ENCODE measurements at places on chromosomes 16 and 17.
A peak's percentile ranks its signal among the peaks of the same experiment; 100 is the strongest.

GRCh38 chr16:78522327-78522726, 422.9 kb downstream of the WWOX start:
- DNase-seq: peak; percentile 25

- DNase-seq: no peak
Measured at GRCh38 chr17:17164676-17165075, 41.5 kb downstream of the PLD6 start.

DNA sequence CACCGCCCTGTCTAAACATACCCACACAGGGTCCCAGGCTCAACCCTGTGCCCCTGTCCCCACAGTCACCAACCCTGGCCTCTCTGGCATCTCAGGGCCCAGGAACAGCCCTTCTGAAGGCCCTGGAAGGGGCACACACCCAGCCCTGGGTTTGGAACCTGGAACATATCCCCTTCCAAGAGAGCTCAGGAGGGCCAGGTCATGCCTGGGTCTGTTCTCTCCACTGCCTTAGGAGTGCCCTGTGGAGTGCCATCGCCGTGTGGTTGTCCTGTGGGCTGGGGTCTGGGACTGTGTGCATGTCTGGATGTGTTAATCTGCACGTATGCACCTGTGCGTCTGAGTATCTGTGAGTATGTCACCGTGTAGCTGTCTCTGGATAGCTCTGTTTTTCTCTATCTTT, 45.2 kb upstream of the ACSM2B start:
- no peak for DNase-seq

- DNase-seq: no peak
Measured at GRCh38 chr16:11711662-11712061, 31.0 kb downstream of the TXNDC11 start.

DNA sequence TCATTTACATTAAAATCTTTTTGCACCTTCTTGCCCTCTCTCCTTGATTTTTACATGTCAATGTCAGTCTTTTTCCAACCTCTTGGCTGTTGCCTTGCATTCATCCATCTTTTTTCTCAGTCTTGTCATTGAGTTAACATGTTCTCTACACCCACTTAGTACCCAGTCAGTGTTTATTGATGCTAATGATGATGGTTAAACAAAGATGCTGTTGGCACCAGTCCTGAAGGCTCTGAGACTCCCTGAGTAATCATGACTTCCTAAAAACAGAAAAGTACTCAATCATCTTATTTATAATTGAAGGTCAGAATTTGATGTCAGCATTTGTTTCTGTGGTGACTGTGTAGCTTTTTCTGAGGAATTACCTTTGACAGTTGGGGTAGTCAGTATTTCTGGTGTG, 104.5 kb downstream of the NLK start:
- no peak for DNase-seq

- DNase-seq: no peak
Measured at GRCh38 chr17:21389394-21389793, 13.2 kb downstream of the KCNJ12 start.

GRCh38 chr16:57536306-57537193, at the start of gene CCDC102A:
Gene CCDC102A, minus strand, starts transcription at chr16:57536571. Its CDS starts 7,394 bp downstream, at chr16:57529177.
- no peak for DNase-seq

DNA sequence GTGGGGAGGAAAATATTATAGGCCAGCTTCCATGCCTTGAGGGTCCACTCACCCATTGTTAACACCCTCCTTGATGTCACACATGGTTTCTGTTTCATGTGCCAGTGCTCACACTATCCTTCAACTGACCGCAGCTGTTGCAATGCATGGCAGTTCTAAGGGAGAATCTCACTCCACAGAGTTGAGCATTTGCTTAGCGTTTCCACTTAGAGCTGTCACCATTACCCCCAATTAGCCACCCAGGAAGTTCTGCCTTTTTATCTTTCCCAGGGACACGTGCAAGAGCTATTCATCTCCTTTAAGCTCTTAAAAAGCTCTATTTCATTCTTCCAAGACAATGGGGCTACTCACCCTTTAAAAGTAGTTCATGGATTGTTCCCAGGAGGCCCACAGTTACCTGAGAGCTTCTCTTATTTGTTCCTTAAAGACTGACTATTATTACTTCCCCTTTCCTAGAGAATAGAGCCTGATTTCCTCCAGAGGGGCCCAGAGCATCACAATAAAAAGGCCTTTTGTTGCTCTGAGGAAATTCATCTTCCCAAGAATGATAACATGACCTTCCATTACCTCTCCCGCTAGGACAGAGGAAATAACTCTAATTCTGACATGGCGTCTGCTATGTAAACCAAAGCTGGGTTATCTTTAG, 126.8 kb downstream of the CACNG3 start:
- no peak for DNase-seq

- no peak for DNase-seq
Measured at GRCh38 chr16:14489460-14489859, 140.6 kb downstream of the PARN start.

DNA sequence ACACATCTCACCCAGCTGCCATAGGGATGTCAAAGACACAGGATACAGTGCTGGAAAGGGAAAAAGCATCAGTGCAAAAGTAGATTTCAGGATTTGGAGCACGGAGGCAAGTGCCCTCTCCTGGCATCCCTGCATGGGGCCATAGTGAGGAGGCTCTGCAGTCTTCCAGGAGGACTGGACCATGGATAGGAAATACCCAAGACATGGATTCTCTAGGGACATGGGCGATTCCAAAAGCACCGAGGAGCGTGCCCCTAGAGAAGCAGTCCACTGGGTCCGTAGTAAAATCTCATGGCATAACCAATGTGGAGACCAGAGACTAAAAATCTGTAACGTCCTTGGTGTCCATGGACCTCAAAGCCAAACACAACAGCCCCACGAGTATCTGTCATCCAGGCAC, 818.2 kb downstream of the KCNJ18 start:
- no peak for DNase-seq

GRCh38 chr17:49452201-49452600, 37.5 kb upstream of the PHB1 start:
- DNase-seq: no peak

DNA sequence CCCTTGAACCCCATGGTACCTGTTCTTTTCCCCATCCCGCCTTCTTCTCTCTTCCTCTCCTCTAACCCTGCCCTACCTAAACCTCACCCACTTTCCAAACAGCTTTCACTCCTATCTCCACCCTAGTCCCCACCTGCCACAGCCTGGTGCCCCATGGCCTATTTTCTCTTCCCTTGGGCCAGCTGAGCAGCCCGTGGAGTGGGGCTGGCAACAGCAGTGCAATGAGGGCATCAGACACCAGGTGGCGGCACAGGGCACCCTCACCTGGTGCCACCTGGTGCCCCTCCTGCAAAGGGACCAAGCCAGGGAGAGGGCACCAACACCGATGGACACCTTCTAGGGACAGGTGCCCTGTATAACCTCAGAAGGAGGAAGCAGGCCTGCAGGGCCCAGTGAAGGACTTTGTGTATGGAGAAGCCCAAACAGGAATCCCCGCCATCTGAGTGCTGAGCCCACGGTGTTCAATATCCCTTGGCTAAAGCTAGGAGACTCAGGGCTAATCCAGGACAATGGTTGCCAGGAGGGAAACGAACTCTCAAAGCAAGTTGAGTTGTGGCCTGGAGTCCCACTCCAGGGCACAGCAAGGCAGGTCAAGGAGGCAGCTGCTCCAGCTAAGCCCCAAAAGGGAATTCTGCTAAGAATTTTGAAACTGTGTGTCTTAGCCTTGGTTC, 4.0 kb upstream of the ABCC3 start:
- peak; percentile 29 for DNase-seq

DNA sequence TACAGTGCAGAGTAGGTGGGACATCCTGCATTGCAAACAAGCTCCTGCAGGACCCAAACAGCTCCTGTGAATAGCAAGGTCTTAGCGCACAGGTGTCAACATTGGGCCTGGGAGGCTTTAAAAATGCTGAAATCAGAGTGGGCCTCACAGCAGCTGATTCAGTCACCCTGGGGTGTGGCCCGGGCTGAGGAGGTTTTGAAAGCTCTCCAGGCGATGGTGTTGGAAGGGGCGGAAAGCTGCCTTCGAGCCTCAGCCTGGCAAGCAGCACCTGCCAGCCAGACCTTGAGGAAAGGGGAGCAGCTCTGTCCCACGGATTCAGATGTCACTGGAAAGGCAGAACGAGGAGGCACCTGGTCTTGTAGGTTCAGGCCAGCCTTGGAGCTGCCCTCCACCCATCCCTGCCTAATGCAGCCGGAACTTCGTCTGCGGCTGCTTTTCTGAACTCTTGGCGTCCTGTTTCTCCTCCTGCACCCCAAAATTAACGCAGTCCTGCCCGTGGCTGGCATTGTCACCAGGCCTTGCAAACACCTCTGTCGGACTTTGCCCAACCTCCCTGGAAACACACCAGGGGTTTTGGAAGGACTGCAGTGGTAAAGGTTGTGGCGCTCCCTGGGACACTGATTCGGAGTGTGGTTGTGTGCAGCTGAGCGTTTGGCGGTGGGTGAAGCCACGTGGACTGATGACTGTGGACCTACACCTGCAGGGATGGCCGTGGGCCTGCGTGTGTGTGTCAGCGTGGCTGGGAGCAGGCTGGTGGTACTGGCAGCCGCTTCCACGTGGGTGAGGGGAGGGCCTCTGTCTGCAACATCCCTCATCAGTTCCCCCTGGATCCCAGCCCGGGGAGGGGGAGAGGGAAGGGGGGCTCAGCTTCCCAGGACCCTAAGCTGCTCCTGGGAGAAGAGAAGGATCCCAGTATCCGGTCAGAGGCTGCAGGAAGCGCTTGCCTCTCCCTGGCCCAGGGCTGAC, 3.4 kb downstream of the NECAB2 start:
- DNase-seq: no peak

DNA sequence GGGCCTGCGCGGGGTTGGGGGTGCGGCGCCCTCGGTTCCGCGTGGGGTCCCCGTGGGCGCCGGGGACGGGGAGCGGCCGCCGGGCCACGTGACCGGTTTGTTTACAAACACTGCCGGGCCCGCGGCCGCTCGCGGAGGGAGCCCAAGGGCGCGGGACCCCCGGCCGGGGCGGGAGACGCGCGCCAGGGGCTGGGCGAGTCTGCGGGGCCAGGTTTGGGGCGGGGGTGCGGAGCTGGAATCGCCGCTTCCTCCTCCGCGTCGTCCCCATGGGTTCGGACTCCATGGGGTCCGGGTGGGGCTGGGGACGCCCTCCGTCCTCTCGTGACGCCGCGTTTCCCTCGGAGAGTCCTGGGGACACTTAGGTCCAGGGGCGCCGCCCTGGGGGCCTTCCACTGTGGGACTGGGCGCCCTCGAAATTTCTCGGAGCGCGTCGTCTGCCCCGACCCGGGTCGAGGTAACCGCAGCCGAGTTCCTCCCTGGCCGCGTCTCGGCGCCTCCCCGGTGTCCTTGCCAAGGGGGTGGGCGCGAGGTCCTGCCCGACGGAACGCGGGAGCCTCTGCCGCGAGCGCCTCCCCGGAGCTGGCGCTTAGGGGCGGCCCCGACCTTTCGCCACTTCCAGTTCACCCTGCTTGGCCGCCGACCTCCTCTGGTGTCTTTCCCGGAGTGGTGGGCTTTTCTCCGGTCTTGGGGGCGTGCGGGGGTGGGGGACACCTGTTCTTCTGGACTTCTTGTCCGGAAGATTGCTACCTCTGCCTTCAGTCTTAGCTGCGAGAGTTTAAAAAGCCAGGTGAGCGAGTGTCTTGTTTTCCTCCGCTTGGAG, 684 bp downstream of the YPEL2 start:
- peak; percentile 56 for DNase-seq

GRCh38 chr17:45225964-45226530, 4.4 kb downstream of the FMNL1 start:
- peak; percentile 95 for DNase-seq

GRCh38 chr17:79338152-79338551, 263.5 kb downstream of the ENGASE start:
- DNase-seq: no peak

DNA sequence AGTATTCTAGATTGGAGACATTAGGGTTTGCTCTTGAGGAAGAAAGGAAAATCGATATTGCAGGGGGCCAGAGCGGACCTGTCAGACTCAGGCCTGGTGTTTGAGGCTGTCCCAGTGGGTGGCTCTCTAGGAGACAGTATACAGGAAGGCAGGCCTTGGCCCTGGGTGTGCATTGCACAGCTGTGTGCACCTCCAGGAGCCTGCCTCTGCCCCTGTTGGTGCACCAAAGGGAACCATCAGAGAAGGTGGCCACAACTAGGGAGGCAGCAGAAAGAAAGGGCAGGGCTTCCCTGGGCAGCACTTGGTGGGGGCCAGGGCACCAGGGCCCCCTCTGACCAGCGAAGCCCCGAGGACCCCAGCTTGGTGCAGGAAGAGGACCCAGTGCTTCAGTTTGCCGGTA, 188.0 kb downstream of the NTN1 start:
- DNase-seq: no peak

DNA sequence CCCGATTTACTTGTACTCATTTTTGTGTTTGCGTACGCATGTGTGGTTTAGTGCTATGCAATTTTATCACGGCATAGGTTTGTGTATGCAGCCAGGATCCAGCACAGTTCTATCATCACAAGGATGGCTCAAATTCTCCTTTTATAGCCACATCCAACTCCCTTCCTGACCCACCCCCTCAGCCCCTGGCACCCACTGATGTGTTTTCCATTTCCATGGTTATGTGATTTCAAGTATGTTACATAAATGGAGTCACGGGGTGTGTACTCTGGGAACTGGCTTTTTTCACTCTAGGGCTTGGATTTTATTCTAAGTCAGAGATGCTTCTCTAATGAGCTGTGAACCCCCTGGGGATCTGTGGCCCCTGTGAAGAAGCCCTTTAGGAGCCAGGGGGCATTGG, 16.8 kb downstream of the IL4R start:
- peak; percentile 35 for DNase-seq

- no peak for DNase-seq
Measured at GRCh38 chr16:667113-667779, 686 bp upstream of the RHOT2 start.

GRCh38 chr16:5042574-5043171, 8.9 kb upstream of the NAGPA start:
- DNase-seq: no peak

GRCh38 chr17:71511266-71511995, 609.4 kb upstream of the SOX9 start:
- no peak for DNase-seq

DNA sequence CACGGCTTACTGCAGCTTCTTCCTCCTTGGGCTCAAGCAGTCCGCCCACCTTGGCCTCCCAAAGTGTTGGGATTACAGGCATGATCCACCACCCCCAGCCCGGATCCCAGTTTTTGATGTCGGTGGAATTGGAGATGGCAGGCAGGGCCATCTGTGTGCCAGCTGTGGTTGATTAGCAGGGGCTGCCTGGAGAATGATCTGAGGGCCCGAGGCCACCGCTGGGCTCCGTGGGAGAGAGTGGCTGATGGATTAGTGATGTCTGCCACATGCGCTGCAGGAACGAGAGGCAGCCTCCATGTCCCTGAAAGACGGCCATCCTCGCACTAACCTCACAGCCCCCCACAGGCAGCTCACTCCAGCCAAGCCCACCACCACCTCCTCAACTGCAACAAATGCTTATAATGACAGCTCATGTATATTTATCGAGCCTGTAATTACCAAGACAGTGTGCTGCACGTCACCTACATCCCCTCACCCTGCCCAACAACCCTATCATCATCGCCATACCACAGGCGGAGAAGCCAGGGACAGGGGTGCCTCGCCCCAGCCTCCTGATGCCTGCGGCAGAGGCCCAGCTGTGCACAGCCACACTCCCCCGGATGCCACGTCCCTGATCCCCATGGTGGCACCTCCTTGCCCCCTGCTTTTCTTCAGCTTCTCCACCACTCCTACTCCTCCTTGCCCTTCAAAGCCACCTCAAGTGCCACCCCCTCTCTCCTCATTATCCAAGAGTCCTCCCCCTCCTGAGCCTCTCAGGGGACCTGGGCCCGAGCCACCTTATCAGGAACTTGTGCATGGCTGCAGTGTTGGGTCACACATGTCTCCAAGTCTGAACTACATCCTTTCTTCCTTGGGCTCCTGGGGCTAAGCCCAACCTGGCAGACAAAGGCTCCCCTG, 33.2 kb downstream of the ACTG1 start:
- DNase-seq: no peak

- DNase-seq: no peak
Measured at GRCh38 chr17:66971264-66971663, 6.8 kb downstream of the CACNG4 start.
